Hypothalamus (tissue), 51 donors: ENCODE measurements at places on chromosomes 4 and X.

DNA sequence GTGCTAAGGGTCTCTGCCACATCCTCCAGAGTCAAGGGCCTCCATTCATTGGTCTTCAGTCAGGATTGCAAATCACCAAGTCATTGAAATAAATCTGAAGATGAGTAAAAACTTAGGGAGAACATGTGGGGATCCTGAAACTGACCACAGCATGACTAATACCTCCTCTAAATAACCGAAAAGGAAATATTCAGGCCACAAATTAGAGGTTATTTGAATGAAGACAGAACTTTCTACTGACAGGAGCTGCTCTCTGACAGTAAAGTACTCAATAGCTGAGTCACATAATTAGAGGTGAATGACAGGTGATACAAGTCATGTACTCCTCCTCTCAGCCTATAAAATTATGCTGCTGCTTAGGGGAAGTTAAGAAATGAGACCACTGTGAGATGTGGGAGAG lies 240.2 kb upstream of the F9 start:
- DNase-seq, result no peak

- no peak for DNase-seq
Observed at GRCh38 chrX:115602308-115602707, 41.3 kb downstream of the PLS3 start.

GRCh38 chrX:20374450-20374849 lies 107.7 kb upstream of the RPS6KA3 start:
- no peak for DNase-seq

GRCh38 chr4:76752861-76753501 lies 145.0 kb downstream of the SOWAHB start:
- no peak for DNase-seq

DNA sequence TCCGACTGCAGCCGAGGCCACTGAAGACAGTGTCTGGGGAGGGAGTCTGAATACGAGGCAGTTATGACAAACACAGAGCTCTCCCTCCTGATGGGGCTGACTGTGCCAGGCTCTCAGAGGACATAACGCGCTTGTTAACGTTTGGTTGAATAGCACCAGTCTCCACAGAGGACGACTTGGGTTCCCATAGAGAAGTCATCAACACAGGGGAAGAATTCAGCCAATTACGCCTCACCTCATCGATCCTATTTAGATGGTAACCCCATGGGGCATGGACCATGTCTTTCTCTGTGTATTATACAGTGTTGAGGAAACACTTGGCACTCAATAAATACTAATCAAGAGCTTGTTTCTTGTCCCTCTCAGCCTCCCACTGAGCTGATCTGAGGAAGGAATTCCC lies 642.6 kb upstream of the LCORL start:
- DNase-seq, result no peak

GRCh38 chr4:27057053-27057452 lies 196.4 kb downstream of the STIM2 start:
- DNase-seq, result no peak

DNA sequence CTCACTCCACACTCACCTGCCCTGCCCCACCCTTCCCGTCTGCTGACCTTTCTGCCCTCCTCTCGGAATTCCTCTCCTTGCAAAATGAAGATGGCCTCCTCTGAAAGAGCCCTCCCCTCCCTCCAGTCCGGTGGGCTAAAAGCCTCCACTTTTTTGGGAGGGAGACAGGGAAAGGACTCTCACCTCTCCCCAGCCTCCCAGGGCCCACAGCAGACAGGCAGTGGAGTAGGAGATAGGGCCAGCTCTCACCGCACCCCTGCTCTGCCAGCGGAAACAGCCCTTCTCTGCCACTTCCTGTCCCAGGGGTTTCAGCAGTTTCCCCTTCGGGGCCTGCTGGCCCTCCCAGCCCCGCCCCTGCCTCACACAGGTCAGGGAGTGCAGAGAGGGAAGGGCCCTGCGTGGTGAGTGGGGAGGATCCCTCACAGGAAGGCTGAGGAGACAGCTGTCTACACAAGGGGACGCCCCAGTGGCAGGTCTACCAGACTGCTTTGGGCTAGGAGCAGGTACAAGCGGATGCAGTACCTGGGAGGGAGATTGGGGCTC lies 18.2 kb downstream of the ELF4 start:
- no peak for DNase-seq

DNA sequence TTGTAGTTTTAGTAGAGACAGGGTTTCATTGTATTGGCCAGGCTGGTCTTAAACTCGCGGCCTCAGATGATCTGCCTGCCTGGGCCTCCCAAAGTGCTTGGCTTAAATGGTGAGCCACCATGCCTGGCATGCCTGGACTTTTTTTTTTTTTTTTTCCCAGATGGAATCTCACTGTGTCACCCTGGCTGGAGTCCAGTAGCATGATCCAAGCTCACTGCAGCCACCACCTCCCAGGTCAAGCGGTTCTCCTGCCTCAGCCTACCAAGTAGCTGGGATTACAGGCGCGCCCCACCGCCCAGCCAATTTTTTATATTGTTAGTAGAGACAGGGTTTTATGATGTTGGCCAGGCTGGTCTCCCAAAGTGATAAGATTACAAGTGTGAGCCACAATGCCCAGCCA lies 8.4 kb downstream of the UBE2K start:
- no peak for DNase-seq

- no peak for DNase-seq
Observed at GRCh38 chr4:132169660-132170059, 979.4 kb upstream of the PCDH10 start.

DNA sequence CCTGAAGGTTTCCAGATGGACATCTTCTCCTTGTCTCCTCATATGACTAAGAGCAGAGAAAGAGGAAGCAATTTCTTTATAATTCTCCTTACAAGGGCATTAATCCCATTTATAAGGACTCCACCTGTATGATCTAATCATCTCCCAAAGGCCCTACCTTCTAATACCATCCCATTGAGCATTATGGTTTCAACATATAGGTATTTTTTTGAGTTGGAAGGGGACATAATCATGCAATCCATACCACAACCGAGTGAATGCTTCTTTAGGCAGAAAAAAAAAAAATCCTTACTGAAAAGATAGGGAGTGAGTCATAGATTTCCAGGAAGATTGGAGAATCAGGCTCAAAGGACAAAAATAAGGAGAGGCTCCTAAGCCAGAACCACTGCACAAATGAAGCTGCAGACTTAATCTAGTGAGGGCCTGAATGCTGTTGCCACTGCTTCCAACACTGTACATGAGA lies 312.5 kb upstream of the HS3ST1 start:
- DNase-seq, result no peak

- DNase-seq, result no peak
Observed at GRCh38 chrX:133523081-133523487, 107.8 kb upstream of the GPC4 start.

DNA sequence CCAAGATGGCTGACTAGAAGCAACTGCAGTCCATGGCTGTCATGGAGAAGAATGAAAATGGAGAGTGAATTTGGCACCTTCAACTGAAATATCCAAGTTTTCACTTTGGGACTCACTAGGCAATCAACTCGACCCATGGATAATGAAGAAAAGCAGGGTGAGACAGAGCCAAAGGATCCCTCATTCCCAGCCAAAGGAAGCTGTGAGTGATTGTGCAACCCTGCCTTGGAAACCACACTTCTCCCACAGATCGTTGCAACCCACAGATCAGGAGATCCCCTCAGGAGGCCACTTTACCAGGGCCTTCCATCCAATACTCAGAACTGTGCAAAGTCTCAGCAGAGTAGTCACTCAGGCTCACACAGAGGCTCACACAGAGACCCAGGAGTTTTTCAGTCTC lies 4.5 kb downstream of the CFAP299 start:
- DNase-seq, result no peak

GRCh38 chrX:49269767-49270248 lies at the start of gene PPP1R3F:
Gene PPP1R3F (plus strand): TSS chrX:49269793. CDS start chrX:49269870, 77 bp downstream.
- DNase-seq, result no peak

- no peak for DNase-seq
Observed at GRCh38 chr4:136241221-136241986, 1290.9 kb downstream of the PCDH18 start.

GRCh38 chrX:37824491-37825214 lies 22.7 kb downstream of the DYNLT3 start:
- no peak for DNase-seq

GRCh38 chrX:94123062-94123461 lies 449.1 kb downstream of the FAM133A start:
- DNase-seq, result no peak

DNA sequence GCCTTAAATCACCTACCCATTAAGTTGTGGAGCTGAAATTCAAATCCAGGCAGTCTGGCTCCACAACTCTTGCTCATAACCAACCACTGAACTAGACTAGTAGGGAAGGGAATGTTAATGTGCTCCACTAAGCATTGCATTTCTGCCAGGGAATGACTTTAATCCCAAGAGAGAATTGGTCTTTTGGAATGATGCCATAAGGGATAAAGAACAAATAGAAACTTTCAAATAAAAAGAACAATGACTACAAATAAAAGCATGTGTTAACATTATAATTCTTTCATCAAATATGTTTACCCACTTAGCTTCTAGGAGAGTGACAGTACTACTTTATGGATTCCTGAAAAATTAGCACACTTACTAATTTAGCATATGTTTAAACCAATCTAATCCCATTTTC lies 905.9 kb downstream of the CENPC start:
- DNase-seq, result no peak

GRCh38 chr4:86563416-86563815 lies 30.7 kb upstream of the PTPN13 start:
- no peak for DNase-seq

- DNase-seq, result no peak
Observed at GRCh38 chr4:71382125-71382899, 43.5 kb downstream of the SLC4A4 start.

- no peak for DNase-seq
Observed at GRCh38 chr4:51855751-51856150, 12.8 kb downstream of the DCUN1D4 start.

GRCh38 chr4:189497516-189497915 lies 443.2 kb upstream of the FRG1 start:
- no peak for DNase-seq

- DNase-seq, result no peak
Observed at GRCh38 chr4:153577053-153577452, 107.0 kb upstream of the TLR2 start.

DNA sequence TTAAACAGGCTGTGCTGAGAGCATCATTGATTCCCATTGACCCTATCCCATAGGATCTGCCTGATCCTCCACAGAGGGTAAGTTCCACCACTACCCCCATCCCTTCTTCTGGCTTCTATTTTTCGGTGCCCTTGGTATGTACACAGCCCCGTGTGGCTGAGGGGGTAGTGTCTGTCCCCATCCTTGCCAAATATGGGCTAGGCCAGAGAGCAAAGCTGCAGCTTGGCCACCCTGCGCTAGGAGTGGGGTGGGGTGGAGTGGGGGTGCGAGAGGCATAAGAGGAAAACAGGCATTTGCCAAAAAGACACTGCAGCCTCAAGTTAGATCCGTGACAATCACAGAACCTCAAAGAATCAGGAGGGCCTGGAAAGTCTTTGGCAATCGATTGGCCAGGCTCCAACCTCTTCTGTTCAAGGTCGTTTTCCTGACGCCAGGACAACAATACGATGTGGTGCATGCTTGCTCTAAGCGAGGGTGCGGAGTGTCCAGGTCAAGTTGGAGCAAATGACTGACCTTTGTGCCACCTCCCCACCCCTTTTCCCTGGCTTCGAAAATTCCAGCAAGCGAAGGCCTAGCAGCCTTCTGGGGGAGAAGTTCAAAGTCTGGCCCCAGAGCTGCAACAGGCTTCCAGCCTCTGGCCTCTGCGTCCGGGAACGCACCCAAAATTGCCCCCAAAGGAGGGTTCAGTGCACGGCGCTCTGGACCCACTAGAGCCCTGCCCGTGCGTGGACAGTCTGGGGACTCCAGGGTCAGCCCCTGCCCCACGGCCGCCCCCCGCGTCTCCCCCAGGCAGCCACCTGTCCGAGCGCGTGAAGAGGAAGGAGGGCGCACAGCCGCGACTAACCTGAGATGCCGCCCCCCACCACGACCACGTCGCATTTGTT lies 598 bp downstream of the MAOB start:
- no peak for DNase-seq

DNA sequence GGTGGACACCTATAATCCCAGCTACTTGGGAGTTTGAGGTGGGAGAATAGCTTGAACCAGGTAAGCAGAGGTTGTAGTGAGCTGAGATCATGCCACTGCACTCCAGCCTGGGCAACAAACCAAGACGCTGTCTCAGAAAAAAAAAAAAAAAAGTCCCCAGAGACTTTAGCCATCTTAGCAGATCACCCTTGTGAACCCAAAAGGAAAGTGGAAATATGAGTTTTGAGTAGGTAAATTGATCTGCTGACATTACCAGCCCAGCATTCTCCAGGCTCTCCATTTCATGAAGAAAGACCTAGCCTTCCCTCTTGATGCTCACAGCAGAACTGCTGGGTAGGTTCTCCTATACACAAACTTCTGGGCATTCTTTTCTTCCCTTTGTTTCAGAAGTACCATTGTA lies 24.5 kb upstream of the HNRNPD start:
- no peak for DNase-seq

DNA sequence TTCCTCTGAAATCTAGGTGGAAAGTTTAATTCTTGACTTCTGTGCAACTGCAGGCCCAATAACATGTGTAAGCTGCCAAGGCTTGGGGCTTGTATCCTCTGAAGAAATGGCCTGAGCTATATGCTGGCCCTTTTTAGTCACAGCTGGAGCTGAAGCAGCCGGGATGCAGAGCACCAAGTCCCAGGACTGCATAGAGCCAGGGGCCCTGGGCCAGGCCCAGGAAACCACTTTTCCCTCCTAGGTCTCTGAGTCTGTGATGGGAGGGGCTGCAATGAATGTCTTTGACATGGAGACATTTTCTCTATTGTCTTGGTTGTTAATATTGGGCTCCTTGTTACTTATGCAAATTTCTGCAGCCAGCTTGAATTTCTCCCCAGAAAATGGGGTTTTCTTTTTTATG lies 588.5 kb downstream of the CENPC start:
- DNase-seq, result no peak

DNA sequence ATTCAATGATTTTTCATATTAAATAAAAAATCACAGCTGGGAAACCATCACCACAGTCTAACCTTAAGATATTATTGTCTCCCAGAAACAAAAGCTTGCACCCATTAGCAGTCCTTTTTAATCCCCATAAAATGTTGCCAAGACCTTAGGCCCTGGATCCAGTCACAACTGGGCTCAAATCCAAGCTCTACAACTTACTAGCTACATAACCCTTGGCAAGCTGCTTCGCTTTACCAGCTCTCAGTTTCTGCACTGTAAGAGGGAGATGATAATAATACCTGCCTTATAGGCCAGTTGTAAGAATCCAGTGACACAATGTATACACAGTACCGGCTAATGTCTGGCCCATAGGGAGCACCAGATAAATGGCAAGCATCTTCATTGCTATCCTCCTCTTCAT lies 400.9 kb upstream of the FGF13 start:
- DNase-seq, result no peak

GRCh38 chrX:150334981-150335380 lies 28.1 kb upstream of the MAMLD1 start:
- DNase-seq, result no peak

DNA sequence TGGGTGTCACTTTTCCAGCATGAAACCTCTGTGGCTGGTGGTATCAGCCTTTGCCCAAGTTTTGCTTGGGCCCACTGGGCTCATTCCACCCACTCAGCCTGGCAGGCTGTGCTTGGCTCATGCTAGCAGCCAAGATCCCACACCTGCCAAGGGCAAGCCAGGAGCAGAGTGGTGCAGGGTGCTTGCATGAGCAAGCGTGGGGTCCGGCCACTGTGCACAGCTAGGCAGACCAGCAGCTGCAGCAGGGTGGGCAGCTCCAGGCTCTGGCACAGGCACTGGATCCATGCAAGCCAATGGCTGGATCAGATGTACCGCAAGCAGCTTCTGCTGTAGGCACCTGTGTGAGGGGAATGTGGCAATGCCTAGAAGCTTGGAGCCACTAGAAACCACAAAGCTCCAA lies 253.9 kb downstream of the SPOCK3 start:
- no peak for DNase-seq
